ENCODE measurements at places on chromosomes 3 and 15.

DNA sequence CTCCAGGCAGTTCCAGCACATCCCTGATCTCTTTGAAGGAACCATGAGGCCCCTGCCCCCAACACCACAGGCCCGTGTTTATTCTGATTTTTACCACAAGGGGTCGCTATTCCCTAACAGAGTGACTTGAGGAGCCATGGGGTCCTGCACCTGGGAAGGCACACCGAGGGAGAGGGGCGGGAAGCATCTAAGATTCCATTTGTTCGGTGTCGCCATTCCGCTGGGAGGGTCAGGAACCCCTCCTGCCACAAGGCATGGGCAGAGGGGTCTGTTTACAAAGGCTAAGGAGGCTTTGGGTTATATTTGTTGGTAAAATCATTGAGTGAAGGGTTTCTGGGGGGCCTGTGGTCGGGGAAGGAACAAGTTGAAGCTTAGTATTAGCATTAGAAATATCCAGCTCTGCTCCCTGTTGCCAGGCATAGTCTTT is 77.1 kb downstream of the WDR76 start:
- peak; percentile 21 for DNase-seq

DNA sequence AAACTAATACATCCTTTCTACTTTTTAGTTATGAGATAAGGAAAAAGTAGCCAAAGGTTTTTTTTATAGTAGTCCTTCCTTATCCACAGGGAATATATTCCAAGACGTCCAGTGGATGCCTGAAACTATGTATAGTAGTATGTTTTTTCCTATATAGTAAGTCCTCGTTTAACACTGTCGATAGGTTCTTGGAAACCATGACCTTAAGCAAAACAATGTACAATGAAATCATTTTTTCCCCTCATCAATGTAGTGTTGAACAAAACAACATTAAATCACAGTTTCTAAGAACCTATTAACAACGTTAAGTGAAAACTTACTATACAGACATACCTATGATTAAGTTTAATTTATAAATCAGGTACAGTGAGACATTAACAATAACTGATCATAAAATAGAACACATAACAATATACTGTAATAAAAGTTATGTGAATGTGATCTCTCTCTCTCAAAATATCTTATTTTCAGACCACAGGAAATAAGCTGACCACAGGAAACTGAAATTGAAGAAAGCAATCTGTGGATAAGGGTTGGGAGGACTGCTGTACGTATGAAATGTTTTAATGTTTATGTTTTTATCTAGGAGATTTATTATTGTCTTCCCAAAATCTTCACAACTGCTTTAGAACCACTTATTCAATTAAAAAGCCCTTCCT is 20.6 kb downstream of the COPS2 start:
- DNase-seq = no peak

DNA sequence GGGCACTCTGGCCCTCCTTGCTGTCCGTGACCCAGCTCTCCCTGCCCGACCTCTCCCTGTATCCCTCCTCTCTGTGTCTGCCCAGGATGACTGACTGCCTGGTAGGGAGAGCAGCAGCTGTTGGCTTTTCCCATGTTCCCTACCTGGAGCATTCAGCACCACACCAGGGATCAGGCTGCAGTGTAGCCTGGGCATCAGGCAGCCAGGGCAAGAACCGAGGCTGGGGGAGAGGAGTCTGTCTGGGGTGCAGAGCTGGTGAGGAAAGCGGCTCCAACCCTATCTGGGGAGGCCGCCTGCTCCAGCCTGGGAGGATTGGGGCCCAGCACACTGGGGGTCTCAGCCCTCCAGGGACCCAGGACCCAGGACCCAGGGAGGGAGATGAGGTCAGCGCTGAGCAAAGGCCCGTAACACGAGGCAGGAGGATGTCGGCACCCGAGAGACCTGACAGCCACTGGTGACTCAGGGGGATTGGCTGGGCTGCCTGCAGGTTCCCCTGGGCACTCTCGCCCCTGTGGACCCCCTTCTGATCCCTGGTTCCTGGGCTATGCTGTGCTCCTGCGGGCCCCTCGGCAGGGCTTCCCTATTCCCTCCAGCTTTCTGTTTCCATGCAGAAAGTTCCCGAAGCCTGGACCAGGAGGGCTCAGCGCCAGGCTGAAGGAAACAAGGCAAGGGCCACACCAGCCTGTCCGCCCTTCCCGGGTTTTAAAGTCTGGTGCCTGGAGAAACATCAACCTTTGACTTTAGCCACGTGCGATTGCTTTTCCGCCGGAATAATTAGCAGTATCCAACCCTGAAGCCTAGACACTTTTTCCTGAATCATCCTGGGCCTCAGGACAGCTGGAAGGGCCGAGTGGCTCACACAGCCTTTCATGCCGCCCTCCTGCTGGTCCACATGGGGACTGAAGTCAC is 128.2 kb upstream of the MEF2A start:
- DNase-seq = no peak

DNA sequence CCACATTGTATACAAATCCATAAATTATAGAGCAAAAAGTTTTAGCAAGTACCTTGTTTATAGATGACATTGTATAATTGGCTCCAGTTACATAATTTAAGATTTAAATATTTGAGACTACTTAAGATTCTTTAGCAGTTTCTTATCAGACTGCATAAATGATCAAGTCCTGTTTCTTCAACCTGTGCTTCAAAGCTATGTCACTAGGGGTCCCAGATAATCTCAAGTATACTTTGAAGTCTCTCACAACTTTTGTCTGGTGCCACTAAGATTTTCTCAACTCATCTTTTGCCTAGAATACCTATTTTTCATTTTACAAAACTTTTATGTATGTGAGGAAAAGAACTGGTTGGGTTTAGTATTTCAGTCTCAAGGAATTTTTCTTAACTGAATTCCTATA is 205.5 kb downstream of the STAG1 start:
- DNase-seq = peak; percentile 63

DNA sequence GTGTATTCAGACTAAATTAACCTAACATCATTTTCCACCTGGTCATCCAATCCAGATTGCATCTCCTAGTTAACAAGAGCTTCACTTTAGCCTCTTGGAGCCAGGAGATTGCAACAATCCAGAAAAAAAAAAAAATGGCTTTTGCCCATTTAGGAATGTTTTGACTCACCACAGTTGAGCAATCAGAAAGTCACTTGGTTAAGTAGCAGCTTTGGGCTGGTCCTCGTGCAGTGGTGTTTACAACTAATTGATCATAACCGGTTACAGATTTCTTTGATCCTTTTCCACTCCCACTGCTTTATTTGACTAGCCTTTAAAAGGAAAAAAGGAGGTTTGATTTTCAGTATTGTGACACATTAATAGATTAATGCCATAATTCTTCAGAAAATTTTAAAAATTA is 688.8 kb upstream of the CCDC54 start:
- no peak for DNase-seq

DNA sequence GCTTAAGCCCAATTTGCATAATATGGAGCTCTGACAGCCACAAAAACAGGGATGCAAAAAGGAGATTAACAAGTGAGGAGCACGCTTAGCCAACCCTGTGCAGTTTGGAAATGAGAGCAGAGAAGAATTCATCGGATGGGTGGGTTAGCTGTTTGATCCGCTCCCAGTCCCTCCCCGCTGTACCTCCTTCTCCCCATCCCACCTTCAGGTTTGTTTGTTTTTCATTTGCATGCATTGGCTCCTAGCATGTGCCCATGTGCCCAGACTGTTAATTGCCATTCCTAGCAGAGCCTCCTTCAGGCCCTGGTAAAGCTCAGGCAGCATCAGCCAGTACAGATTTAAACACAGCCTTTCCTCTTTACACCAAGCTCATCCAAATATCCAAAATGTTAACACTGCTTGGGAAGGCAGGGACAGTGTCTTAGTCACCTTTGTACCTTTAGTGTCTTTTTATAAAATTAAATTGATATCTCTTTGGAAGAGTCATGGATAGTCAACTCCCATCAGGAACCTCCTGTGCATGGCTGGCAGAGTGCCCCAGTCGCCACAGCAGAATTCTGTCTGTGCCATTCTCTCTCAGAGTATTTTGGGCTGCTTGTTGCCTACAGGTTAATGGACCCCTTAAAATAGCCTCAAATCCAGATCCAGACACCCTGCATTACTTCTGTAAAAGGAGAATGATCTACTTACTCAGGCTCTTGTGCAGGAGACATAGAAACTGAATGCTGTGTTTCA is 244.2 kb downstream of the LSAMP start:
- no peak for DNase-seq

- DNase-seq = no peak
These were observed 31.7 kb downstream of the ATP2C1 start for GRCh38 chr3:130925628-130926027.

DNA sequence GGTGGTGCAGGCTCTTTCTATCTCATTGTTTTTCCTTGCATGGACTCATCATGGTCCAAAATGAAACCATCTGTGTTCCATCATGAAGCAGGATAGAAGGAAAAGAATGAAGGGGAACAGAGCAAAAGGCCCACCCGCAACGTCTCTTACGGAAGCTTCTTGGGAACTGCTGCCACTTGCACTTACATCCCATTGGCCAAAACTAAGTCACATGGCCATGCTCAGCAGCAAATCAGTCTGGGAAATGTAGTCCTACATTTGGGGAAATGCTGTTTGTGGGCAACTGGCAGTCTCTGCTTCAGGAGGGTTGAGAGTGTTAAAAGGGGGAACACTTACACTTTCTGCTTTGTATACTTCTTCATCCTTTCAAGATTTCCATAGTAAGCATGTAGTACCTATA is 191.6 kb downstream of the SV2B start:
- DNase-seq = no peak

DNA sequence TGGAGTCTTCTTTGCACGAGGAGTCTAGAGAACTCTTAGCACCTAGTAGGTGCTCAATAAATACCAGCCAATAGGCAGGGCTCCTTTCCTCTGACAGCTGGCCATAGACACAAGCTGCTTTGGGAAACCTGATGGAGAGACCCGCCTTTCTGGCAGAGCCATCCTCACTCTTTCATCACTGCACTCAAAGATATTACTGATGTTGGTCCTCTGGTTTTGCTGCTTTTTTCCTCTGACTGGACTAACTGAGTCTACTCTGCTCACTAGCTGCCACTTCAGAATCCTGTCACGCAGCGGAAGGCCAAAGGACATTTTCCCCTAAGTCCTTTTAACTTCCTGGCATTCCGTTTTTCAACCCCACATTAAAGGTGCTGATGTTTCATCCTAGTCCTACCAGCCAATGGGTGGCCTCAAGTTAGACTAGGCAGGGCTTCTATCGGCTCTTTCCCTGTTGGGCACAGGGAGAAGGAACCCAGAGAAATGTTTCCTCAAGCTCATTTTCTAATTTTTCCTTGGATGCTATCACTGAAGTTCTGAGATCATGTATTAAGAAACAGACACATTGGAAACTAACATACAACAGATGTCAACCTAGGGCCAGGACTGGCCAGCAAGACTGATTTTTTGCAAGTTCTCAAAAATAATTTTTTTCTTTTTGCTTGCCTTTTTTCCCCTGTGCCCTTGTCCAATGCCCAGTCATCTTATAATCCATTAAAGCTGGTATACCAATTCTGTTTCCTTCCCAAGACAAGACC is 132.8 kb upstream of the ICE2 start:
- DNase-seq = no peak

GRCh38 chr3:143207338-143207961 is 87.9 kb downstream of the CHST2 start:
- peak; percentile 68 for DNase-seq

GRCh38 chr3:57770009-57770827 is 14.1 kb downstream of the SLMAP start:
- DNase-seq = no peak

- no peak for DNase-seq
These were observed 256.1 kb downstream of the PLCL2 start for GRCh38 chr3:17140670-17141505.

DNA sequence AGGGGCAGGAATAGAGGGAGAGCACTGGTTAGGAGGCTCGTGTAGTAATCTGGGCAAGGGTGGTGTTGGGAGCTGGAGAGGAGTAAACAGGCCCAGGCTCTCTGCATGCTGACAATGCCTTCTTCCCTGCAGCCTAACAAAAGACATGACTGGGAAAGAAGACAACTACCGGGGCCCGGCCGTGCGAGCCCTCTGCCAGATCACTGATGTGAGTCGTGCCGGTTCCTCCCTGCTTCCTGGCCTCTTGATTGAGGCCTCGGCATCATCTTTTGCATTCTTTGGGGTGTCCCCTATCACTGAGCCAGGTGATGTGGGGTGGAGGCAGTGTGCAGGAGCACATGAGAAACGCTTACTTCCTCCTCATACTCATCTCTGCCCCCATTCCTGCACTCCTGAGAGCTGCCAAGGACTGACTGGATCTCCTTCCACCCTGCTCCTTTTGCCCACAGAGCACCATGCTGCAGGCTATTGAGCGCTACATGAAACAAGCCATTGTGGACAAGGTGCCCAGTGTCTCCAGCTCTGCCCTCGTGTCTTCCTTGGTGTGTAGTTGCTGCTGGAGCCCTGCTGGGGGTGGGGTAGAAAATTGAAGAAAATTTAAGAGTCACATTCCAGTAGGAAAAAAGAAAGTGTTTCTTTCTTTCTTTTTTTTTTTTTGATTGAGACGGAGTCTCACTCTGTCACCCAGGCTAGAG is 5.3 kb downstream of the COPG1 start:
- no peak for DNase-seq

DNA sequence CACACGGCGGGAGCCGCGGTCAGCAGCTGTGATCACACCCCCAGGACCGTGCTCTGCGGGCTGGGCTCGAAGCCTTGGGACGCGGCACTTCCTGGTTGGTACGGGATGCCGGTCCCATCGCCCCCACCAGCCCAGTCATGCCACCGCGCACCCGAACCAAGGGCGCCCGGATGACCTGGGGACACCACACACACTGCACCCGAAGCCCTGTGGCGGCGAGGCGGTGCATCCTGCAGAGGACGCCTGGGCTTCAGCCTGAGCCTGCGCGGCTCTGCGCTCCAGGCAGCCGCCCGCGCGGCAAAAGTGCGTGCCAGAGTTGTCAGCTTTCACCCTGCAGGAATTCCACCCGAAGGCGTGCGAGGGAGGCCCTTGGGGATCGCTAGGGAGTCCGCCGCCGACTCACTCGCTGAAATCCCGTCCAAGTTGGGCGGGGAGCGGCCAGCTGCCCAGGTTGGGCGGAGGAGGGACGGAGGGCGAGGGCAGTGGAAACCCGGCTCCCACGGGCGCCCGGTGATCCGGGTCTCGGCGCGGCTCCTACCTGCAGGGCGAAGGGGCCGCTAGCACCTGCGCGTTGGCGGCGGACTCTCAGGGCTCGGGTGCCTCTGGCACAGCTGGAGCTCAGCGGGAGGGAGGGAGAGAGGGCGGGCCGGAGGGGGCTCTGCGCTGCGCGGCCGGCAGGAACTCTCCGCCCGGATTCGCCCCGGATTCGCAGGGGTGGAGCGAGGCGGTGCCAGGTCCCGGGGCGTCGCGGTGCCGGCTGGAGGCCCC is at the start of gene PLD1:
PLD1 (minus strand) TSS at position 623 of the 768 bp plus-strand sequence. CDS start 72,432 bp downstream, outside the sequence.
- DNase-seq = no peak

DNA sequence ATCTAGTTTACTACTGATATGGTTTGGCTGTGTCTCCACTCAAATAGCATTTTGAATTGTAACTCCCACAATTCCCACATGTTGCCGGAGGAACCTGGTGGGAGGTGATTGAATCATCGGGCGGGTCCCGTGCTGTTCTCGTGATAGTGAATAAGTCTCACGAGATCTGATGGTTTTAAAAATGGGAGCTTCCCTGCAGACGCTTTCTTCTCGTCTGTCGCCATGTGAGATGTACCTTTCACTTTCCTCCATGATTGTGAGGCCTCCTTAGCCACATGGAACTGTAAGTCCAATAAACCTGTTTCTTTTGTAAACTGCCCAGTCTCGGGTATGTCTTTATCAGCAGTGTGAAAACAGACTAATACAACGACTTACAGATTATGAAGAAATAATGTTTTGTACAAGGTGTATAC is 35.6 kb upstream of the PYDC2 start:
- no peak for DNase-seq

- DNase-seq = no peak
These were observed 44.2 kb downstream of the MKRN2 start for GRCh38 chr3:12601072-12601471.
